Tibial nerve (tissue), 4 donors: ENCODE measurements at places on chromosomes 6 and 20. TPM values are rescaled to one million over a fixed set of nuclear protein-coding genes. Genes with fewer than 3 reads are reported as not detected.

Gene EPPIN
- not detected for total RNA-seq

Gene PI16
- total RNA-seq, result 17.4 TPM

Gene RIMS4
- total RNA-seq, result 0.60 TPM

Gene THBS2
- 58.4 TPM for total RNA-seq

Gene PPP1R14C
- not detected for total RNA-seq

Gene LPA
- total RNA-seq, result not detected

Gene PRL
- total RNA-seq, result not detected

Gene BPI
- not detected for total RNA-seq

Gene TNNC2
- total RNA-seq, result not detected

Gene LAMA2
- 244 TPM for total RNA-seq

Gene MAPK14
- total RNA-seq, result 82.2 TPM

DNA sequence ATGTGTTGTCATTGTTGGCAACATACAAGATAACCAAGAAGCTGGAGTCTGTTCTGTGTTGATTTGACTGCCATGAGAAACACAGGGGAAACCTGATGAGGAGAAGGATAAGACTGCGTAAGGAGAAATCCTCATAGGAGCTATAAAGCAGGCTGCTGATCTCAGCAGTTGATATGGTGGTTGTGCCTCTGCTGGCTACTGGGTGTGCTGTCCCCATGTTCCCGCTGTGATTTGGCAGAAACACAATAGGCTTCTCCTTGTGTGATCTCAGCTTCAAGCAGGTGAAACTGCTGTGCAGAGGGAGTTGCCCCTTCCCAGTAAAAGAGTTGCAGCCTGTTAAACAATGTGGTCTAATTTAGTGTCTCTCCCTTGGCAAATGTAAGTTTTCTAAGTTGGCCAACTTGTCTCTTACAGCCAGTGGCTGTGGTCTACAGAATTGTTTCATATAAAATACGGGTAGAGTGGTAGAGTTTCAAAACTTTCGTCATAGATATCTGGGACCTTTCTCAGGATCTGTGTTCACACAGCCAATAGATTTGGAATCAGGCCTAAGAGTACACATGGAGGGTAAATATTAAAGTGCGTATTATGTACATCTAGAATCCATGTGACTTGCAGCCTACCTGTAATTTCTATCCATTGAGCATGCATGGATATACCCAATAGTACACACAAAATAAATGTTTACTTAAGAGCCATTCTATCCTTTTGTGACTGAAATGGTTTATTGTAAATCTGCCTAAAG is 78.4 kb downstream of the RNF144B start:
- no peak for DNase-seq

DNA sequence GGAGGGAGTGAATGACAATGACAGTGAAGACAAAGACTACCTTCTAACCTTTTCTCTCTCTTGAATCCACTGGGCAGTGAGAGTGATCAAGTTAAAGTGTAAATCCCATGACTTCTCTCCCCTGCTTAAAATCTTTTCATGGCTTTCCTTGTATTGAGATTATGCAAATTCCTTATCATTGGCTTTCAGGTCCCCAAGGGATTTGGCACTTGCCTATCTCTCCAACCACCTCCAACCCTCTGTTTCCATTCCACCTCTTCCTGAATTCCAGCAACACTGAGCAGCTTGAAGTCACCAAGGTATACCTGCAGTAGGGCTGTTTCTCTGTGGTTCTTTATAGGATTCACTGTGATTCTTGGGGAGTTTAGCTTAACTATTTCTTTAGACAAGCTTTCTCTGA is 48.0 kb upstream of the DEK start:
- no peak for DNase-seq

DNA sequence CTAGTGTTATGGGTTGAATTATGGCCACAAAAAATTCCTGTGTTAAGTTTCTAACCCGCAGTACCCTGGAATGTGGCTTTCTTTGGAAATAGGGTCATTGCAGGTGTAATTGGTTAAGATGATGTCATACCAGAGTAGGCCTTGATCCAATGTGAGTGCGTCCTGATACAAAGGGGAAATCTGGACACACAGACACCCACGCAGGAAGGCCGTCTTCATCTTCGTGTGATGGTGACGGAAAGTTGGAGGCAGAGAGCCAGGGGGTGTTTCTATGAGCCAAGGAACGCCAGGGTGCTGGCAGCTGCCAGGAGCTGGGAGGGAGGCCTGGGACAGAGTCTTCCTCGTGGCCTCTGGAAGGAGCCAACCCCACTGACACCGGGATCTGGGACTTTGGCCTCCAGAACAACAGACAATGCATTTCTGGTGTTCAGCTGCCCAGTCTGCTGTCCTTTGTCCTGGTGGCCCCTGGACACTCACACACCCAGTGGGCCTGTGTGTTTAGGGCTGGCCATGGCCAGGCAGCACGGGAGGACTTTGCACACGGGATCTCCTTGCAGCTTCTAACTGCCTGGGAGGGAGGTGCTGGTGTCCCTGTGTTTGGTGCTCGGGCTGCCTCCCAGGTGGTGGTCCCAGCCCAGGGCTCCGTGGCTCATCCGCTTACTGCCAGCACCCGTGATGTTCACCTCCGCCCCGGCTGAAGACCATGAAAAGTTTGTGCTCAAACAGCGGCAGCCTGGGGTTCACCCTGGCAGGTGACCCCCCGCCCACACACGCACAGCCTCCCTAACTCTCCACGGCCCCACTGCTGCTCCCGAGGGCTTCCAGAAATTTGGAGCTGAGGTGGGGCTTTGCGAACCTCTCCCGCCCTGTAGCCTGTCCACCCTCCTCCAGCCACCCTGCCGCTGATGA is 53.4 kb upstream of the GATA5 start:
- no peak for DNase-seq

- DNase-seq, result no peak
Observed at GRCh38 chr20:50322703-50323131, 132.1 kb downstream of the CEBPB start.

GRCh38 chr6:69018906-69019305 is 383.8 kb downstream of the ADGRB3 start:
- DNase-seq, result no peak

GRCh38 chr6:56916849-56917551 is 37.9 kb upstream of the BEND6 start:
- no peak for DNase-seq
